ENCODE measurements at places on chromosomes 4 and X.
A peak's percentile ranks its signal among the peaks of the same experiment; 100 is the strongest.

GRCh38 chrX:148771440-148771839 lies 271.0 kb downstream of the AFF2 start:
- peak; percentile 43 for DNase-seq

DNA sequence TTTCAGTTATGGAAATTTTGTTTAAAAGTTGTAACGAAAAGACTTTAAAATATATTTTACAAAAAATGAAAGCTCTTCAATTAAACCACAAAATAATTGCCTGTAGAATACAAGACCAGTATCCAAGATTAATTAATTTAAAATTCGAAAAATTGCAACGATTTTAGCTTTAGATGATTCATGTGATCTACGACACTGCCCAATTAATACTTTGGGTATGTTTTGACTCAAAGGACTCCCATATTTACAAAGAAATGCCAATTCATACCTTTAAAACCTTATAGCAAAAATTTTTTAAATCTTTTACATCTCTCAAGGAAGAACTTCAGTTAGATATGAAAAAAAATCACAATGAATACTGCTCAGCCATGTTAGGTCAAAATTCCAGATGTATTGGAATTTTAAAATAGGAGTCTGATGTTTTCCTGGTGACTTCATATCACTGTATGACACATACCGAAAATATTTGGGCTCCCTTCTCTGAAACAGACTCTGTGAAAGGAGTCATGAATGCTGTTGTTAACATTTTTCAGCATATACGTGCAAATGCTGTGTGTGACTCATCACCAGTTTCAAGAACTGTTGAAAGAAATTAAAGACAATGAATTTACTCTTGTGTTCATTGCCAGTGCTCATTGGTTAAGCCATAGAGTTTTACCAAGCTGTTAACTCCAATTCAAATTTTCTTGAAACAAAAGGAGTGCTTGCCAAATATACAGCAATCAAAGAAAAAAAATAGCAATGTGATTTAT lies 13.8 kb upstream of the SMS start:
- DNase-seq: no peak

DNA sequence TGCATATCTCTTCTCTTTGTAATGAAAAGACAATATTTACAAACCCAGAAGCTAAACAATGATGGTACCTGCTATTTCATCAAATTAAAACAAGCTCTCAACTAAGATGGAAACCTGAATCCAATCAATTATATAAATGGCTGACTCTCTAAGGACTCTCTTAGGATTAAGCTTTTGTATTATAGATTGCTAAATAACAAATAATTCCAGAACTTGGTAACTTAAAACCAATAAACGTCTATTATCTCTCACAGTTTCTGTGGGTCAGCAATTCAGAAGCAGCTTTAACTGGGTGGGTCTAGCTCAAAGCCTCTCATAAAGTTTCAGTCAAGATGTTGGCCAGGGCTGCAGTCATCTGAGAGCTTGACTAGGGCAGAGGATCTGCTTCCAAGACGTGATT lies 12.4 kb downstream of the PHKA2 start:
- no peak for DNase-seq

DNA sequence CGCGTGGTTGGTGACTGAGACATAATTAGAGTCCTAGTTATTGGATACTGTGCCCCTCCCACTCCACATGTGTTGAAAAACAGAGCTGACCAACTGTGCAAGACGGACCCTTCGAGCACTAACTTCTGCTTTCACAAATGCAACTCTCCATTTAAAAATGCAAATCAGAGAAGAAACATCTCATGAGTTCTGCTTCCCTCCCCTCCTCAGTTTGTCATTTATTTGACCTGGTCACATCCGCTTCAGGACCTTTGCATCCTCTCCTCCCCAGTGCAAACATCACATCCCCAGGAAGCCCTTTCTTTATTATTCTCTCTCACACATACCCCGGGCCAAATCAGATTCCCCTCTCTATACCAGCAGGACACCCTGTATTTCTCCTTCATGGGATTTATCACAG lies 38.1 kb upstream of the NOCT start:
- DNase-seq: no peak

DNA sequence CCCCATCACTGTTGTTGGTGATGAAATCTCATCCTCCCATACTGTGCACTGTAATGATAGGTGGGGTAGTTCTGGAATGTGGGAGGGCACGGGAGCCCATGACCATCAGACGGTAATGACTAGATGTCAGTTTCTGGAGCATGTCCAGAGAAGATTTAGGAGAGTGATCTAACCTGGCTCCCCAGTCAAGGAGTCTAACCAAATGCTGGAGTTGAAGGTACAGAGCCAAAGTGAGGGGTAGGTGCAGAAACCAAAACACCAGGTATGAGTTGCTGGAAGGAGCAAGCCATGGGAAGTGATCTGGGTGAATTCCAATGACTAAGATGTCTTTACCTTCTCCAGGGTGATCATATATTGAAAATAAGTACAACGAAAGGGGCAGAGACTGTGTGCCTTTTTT lies 296.9 kb downstream of the INPP4B start:
- DNase-seq: no peak

GRCh38 chr4:181259081-181259709 lies 984.0 kb upstream of the TENM3 start:
- DNase-seq: no peak

DNA sequence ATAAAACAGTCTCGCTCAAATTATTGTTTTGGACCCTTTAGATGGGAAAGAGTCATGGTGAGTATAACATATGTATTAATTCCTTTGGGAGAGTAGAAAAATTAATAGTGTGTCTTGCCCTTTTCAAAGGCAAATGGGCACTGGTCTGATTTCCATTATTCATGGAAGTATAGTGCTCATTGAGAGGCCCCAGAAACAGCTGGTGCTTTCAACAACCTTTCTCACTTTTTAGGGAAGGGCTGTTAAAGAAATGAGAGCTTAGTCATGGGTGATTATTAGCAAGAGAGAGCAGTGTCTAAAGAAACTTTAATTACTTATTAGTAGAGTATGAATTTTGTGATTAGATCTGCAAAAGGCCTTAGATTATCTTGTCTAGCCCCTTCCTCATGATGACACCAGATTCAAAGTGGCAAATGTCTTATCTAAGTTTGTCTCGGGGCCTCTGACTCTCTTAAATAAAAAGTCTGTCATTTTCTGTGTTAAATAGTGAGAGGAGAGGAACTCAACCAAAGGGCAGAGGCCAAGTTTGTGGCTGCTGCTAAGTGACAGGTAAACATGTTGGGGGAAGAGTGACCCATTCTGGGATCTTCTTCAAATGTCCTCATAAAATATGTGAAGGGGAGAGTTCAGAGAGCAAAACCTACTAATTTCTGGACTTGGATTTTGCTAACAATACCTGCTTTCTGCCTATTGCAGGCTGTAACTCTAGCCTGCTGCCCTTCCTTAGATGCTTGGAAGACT lies 110.6 kb downstream of the REPS2 start:
- no peak for DNase-seq

GRCh38 chrX:66625525-66625924 lies 13.4 kb downstream of the EDA2R start:
- DNase-seq: no peak

DNA sequence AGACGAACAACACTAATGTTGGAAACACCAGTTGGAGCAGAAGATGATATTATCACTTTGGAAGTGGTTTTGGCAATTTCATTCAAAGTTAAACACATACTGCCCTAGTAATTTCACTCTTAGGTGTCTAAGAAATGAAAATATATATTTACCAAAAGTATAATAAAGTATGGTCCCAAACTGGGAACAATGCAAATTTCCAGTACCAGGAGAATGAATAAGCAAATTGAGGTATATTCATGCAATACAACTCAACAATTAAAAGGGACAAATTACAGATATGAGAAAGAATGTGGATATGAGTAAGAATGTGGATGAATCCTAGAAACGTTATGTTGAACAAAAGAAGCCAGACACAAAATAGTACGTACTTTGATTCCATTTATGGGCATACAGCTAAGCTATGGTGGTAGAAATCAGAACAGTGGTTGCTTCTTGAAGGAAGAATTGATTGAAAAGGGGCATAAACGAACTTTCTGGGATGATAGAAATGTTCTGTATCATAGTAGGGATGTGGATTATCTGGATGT lies 10.0 kb downstream of the ELMOD2 start:
- DNase-seq: no peak

DNA sequence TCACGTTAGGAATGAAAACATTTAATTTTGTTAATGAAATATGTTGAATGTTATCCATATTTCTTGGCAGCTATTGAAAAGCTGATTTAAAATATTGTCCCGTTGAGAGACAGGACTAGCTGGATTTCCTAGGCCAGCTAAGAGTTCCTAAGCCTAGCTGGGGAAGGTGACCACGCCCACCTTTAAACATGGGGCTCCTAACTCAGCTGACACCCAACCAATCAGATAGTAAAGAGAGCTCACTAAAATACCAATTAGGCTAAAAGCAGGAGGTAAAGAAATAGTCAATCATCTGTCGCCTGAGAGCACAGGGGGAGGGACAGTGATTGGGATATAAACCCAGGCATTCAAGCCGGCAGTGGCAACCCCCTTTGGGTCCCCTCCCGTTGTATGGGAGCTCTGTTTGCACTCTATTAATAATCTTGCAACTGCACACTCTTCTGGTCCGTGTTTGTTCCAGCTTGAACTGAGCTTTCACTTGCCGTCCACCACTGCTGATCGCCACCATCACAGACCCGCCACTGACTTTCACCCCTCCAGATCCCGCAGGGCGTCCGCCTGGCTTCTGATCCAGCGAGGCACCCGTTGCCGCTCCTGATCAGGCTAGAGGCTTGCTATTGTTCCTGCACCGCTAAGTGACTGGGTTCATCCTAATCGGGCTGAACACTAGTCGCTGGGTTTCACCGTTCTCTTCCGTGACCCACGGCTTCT lies 308.9 kb downstream of the GLUD2 start:
- no peak for DNase-seq

DNA sequence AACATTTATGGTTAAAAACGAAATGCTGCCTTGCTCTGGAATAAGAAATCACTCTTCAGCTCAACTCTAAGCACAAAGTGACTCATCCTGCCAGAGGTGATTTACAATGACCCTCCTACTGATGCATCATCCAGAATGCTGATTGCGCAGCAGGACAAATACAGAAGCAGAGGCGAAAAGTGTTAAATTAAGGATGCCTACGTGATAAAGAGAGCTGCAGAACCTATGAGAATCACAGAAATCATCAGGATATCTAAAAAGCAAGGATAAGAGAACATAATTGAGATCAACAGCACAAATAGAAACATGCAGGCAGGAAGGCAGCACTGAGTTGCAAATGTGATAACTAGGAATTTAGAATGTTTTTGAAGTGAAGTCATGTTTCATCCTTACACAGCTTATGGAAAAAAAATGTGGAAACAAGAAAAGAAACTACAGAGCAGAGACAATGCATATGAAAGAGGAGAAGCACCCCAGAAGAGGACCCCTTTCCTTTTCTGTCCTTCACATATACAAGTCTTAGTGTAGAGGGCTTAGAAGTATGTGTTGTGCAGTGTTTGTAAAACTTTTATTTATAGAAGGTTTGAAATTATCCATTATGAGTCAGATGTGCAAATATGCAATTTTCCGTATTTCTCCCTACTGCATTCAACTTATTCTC lies 188.4 kb downstream of the SLC7A11 start:
- no peak for DNase-seq

DNA sequence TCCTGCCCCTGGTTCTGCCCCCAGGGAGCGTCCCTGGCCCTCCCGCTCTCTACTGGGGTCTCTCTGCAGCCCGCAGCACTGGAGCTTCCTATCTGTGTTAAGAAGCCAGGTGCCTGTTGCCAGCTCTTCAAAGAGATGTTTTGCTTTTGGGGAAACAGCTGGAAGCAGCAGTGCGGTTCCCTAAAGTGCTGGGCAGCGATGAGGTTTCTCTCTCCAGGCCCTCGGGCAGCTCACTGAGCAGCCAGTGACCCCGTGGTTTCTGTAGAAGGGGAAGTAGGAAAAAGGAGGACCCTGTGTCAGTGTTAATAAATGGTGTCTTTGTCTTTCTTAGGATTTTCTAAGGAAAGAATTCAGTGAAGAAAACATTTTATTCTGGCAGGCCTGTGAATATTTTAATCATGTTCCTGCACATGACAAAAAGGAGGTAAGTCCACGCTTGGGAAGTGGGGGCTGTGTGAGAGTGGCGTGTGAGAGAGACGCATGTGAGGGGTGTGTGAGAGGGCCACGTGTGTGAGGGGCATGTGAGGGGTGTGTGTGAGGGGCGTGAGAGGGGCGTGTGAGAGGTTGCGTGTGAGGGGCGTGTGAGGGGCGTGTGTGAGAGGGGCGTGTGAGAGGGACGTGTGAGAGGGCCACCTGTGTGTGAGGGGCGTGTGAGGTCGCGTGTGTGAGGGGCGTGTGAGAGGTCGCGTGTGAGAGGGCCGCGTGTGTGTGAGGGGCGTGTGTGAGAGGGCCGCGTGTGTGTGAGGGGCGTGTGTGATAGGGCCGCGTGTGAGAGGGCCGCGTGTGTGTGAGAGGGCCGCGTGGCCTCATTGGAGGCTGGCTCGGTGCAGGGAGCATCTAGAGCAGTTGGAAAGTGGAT lies 27.1 kb upstream of the HGFAC start:
- DNase-seq: no peak

DNA sequence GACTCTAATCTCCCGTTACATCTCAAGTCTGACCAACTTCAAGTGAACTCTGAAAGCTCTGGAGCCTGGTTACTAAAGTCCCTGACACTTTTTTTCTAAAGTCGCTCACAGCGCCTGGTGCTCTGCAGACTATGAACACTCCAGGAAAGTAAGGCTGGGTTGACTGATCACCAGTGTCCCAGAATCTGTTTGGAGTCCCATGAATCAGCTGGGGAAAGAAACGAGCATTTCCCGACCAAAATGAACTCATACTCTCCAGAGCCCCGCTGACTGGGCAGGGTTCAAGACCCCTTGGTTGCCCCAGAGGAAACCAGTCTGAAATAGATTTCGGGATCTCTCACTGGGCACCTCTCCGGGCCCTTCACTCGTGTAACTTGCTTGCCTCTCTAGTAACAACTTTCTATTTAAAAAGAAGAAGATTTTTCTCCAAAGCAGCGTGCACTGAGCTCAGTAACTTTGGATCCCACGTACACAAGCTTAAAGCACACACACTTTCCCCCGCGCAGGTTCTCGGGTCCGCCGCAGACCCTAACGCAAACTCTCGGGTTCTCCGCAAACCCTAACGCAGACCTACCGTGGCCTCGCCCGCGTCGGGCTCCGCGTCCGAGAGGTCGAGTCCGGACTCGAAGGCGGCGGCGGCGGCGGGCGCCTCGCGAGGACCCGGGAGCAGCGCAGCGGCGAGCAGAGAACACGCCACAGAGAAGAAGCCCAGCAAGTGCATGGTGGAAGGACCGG lies 964 bp downstream of the VEGFC start:
- DNase-seq: no peak

GRCh38 chrX:13911586-13911985 lies 94.7 kb upstream of the GPM6B start:
- DNase-seq: no peak

GRCh38 chr4:83230928-83231327 lies 53.7 kb downstream of the COQ2 start:
- no peak for DNase-seq

Measured in DMS 273 treated with DMSO at 0.1 percent for 48 hours (cell line).